ENCODE measurements at places on chromosomes 5 and 9. TPM values are rescaled to one million over a fixed set of nuclear protein-coding genes. Genes with fewer than 3 reads are reported as not detected.

Gene PCDHB14
- not detected for total RNA-seq

Gene PDLIM4
- total RNA-seq = not detected

Gene IL3
- 0.20 TPM for total RNA-seq

DNA sequence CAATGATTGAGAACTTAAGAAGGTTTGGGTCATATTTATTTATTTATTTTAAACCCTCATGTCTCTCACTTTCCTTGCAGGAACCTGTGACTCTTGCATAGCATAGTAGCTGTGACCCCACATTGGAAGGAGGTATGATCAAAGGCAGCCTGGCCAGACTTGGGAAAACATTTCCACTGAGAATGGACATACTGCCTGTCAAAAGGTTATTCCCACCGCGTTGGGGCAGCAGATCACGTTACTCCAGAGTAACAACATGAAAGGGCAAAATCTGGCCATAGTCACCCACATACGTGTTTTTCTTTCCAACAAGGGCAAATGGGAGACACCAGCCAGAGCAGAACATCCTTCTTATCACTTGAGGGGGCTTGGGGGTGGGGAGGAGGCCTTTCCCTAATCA is 95.7 kb downstream of the ARL15 start:
- no peaks in the 10 kb centered on the region for H3K36me3 ChIP-seq
- no peaks in the 10 kb centered on the region for H3K4me1 ChIP-seq
- no peak for DNase-seq
- H3K4me3 ChIP-seq = no peak overlapping the region

GRCh38 chr5:84438456-84438855 is 53.8 kb upstream of the EDIL3 start:
- H3K4me1 ChIP-seq = no peaks in the 10 kb centered on the region
- no peaks in the 10 kb centered on the region for H3K27me3 ChIP-seq
- H3K27ac ChIP-seq = no peak overlapping the region
- no peaks in the 10 kb centered on the region for H3K36me3 ChIP-seq

GRCh38 chr9:107219486-107220077 is 63.5 kb upstream of the RAD23B start:
- peaks cover 7% of the 10 kb centered on the region for H3K27me3 ChIP-seq
- no peak overlapping the region for H3K4me3 ChIP-seq
- H3K4me1 ChIP-seq = peaks cover 3% of the 10 kb centered on the region
- no peaks in the 10 kb centered on the region for H3K36me3 ChIP-seq
- DNase-seq = no peak
- H3K27ac ChIP-seq = no peak overlapping the region

DNA sequence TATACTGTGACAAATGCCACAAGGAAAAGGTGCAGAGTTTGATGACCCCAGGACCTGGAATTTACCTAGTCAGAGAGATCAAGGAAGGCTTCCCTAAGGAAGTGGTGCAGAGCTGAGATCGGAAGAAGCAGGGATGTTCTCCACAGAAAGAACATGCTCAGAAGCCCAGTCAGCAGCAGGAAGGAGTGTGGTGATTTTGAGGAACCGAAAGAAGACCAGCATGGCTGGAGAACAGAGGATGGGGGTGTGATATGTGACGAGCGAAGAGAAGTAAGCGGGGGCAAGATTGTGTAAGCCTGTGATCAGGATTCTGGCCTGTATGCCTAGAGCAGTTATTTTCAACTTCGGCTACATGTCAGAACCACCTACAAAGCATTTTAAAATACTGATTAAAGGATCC is 18.7 kb upstream of the PIK3R1 start:
- H3K4me3 ChIP-seq = no peak overlapping the region
- no peaks in the 10 kb centered on the region for H3K4me1 ChIP-seq

DNA sequence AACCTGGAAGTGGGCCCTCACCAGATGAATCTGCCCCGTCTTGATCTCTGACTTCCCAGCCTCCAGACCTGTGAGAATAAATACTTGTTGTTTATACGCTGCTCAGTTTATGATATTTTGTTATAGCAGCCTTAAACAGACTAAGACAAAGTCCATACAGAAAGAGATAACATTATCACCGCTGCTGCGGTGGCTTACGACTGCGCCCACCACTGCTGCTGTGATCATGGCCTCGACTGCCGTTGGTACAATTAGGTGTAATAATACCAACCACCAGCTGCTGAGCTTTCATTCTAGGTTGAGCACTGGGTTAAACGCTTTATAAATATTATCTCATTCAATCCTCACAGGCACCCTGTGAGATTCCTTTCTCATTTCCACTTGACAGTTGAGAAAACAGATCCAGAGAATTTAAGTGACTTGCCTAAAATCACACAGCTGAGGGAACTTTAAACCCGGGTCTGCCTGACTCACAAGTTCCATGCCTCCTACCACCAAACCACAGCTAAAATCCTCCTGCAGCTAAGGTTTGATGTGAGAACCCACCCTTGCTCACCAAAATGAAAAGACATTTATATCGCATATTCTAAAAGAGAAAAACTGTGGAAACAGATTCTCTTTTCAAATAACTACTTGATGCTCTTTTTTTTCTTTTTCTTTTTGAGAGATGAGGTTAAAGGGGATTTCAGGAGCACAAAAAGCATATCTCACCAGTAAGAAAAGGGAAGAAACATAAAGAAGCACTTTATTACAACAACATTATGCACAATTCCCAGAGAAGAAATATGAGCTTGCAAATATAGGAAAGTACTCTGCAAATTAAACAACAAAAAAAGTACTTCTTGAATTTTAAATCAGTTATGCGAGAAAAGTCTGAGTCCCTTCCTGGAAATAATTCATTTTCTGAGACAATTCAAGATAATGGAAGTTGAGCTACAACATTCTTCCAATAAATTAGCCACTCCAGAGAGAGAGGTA is 23.9 kb downstream of the GOLM1 start:
- H3K36me3 ChIP-seq = no peaks in the 10 kb centered on the region
- DNase-seq = no peak
- no peak overlapping the region for H3K4me3 ChIP-seq
- H3K4me1 ChIP-seq = no peaks in the 10 kb centered on the region

Gene HSPA4
- total RNA-seq = 95.4 TPM

Gene SLC4A9
- total RNA-seq = 0.35 TPM

DNA sequence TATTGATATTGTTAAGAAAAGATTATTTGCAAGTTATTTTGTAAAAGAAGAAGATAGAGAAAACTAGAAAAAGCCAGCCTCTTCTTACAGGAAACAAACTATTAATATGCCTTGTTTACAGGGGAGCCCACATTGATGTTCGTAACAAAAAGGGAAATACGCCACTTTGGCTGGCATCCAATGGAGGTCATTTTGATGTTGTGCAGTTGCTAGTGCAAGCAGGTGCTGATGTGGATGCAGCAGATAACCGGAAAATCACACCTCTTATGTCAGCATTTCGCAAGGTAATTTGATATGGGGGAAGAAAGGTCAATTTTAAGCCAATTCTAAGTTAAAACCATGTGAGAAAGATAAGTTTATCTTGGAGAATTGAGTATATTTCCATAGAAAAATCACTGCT is 37.6 kb upstream of the EIF4EBP3 start:
- no peaks in the 10 kb centered on the region for H3K4me1 ChIP-seq
- no peak overlapping the region for H3K4me3 ChIP-seq
- H3K27ac ChIP-seq = no peak overlapping the region
- DNase-seq = no peak

GRCh38 chr5:147384346-147385193 is 125.3 kb downstream of the DPYSL3 start:
- H3K4me1 ChIP-seq = no peaks in the 10 kb centered on the region
- no peak overlapping the region for H3K4me3 ChIP-seq
- no peak for DNase-seq
- no peaks in the 10 kb centered on the region for H3K27me3 ChIP-seq
- H3K27ac ChIP-seq = no peak overlapping the region

GRCh38 chr9:101477214-101477613 is 41.6 kb upstream of the ALDOB start:
- H3K27me3 ChIP-seq = peaks cover 14% of the 10 kb centered on the region
- no peak overlapping the region for H3K4me3 ChIP-seq
- DNase-seq = no peak
- no peaks in the 10 kb centered on the region for H3K36me3 ChIP-seq

Gene FLT4
- 0.25 TPM for total RNA-seq

GRCh38 chr5:2170761-2171160 is 288.0 kb upstream of the IRX4 start:
- H3K4me3 ChIP-seq = no peak overlapping the region
- DNase-seq = no peak
- no peaks in the 10 kb centered on the region for H3K4me1 ChIP-seq
- H3K27me3 ChIP-seq = peaks cover 4% of the 10 kb centered on the region
- no peaks in the 10 kb centered on the region for H3K36me3 ChIP-seq

Gene PCDHB15
- not detected for total RNA-seq

- H3K27ac ChIP-seq = no peak overlapping the region
- no peak overlapping the region for H3K4me3 ChIP-seq
- H3K4me1 ChIP-seq = no peaks in the 10 kb centered on the region
- peaks cover 1% of the 10 kb centered on the region for H3K27me3 ChIP-seq
- no peaks in the 10 kb centered on the region for H3K36me3 ChIP-seq
Observed at GRCh38 chr9:110777196-110777875, 108.7 kb downstream of the MUSK start.

Gene CYSRT1
- 0.72 TPM for total RNA-seq

- H3K36me3 ChIP-seq = peaks cover 3% of the 10 kb centered on the region
- no peak for DNase-seq
- no peak overlapping the region for H3K4me3 ChIP-seq
Observed at GRCh38 chr9:123757960-123758359, 172.0 kb downstream of the DENND1A start.

- no peak overlapping the region for H3K27ac ChIP-seq
- no peak overlapping the region for H3K4me3 ChIP-seq
- H3K27me3 ChIP-seq = no peaks in the 10 kb centered on the region
- no peaks in the 10 kb centered on the region for H3K36me3 ChIP-seq
- no peak for DNase-seq
Observed at GRCh38 chr5:171745602-171746001, 40.0 kb upstream of the SMIM23 start.

GRCh38 chr5:16894236-16895057 is 41.6 kb downstream of the MYO10 start:
- DNase-seq = no peak
- no peaks in the 10 kb centered on the region for H3K36me3 ChIP-seq
- no peaks in the 10 kb centered on the region for H3K27me3 ChIP-seq
- no peak overlapping the region for H3K4me3 ChIP-seq

DNA sequence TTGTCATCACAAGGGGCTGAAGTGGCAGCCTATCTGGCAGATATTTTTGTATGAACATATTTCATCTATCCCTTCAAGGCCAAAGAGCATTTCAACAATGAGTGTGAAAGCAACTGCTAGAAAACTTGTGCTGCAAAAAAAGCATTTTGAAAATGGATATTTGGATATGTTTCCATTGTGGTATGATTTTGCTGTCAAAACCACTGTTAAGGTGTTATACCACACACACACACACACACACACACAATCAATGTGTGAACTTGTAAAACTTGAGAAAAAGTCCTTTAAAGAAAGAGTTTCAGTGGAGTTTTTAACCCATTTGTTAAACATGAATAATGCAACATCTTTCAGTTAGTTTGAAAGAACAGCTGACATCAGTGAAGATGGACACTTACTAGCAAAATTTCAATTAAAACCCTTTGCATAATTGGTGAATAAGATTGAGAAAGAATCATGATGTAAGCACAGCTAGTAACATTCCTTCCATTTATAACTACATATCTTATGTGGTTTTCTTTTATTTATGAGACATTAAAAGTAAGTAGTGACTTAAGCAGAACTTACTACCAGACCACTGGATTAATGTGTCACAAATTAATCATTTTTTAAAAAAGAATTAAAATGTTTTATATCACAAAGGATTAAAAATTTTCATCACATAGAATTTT is 182.6 kb upstream of the GNA14 start:
- no peak overlapping the region for H3K4me3 ChIP-seq
- peaks cover 7% of the 10 kb centered on the region for H3K36me3 ChIP-seq
- DNase-seq = no peak
- no peak overlapping the region for H3K27ac ChIP-seq
- H3K4me1 ChIP-seq = peaks cover 13% of the 10 kb centered on the region
- no peaks in the 10 kb centered on the region for H3K27me3 ChIP-seq

GRCh38 chr5:63111891-63112290 is 533.3 kb downstream of the LRRC70 start:
- H3K36me3 ChIP-seq = no peaks in the 10 kb centered on the region
- DNase-seq = no peak
- H3K4me1 ChIP-seq = no peaks in the 10 kb centered on the region
- H3K4me3 ChIP-seq = no peak overlapping the region

DNA sequence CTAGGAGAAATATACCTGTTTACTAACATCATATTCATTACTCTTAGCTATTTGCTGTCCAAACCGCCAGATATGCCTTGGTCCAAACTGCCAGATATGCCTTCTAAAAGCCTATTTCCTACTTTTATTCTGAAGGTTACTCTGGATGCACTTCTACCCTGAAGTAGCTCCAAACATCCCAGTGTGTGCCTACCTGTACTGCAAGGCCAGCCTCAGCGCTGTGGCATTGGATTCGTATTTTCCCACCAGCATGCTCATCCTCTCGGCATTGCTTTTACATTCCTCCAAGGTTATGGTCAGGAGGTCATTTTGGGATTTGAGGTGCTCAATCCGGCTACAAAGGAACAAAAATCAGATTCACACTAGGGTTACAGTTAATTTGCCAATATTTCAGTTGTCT is 94.3 kb downstream of the DCP2 start:
- no peak overlapping the region for H3K27ac ChIP-seq
- no peak for DNase-seq
- H3K4me1 ChIP-seq = peaks cover 17% of the 10 kb centered on the region
- H3K27me3 ChIP-seq = no peaks in the 10 kb centered on the region

DNA sequence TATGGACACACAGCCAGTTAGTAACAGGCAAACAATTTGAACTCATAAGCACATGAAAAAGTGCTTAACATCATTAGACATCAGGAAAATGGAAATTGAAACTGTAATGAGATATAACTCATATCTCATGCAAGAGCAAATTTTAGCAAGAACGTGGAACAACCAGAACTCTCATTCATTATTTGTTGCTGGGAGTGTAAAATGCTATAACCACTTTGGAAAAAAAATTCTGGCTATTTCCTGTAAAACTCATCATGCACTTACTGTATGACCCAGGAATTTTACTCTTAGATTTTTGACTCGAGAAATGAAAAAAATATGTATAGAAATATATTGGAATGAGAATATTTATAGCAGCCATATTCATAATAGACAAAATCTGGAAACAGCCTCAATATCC is 205.7 kb upstream of the PUM3 start:
- no peak overlapping the region for H3K4me3 ChIP-seq
- no peak for DNase-seq
- H3K27ac ChIP-seq = no peak overlapping the region
- no peaks in the 10 kb centered on the region for H3K36me3 ChIP-seq
- H3K4me1 ChIP-seq = no peaks in the 10 kb centered on the region

- peaks cover 48% of the 10 kb centered on the region for H3K4me1 ChIP-seq
- H3K36me3 ChIP-seq = peaks cover 3% of the 10 kb centered on the region
- DNase-seq = peak; percentile 39
- H3K27ac ChIP-seq = peak overlapping the region; percentile 28
- H3K4me3 ChIP-seq = no peak overlapping the region
- H3K27me3 ChIP-seq = no peaks in the 10 kb centered on the region
Observed at GRCh38 chr9:93598647-93599241, 22.4 kb downstream of the PHF2 start.

All from activated CD4-positive, alpha-beta T cell treated with anti-CD3 and anti-CD28 coated beads, Interleukin-2, amount 10 ng/mL, durations not matched to agents 7 days and 5 days (primary cell).